Activated CD4-positive, CD25-positive, alpha-beta regulatory T cell (primary cell): ENCODE measurements at places on chromosomes 6 and 20.

DNA sequence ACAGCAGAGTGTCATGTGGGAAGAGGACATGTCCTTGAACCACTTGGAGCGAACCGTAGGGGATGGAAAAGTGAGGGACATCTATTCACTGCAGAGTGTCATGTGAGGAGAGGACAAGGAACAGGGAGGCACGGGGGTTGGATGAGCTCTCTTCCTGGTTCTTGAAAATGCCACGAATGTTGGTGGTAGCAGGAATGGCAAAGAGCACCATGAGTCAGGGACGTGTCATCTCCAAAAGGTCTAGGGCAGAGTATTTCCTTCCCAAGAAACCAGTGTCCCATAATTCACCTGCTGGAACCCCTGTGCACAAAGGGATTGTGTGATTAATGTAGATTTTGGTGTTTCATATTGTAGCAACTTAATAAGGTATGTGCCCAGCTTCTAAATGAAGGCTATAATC, 136.8 kb downstream of the BFSP1 start:
- DNase-seq: no peak

GRCh38 chr6:37868447-37868825, 48.9 kb downstream of the ZFAND3 start:
- DNase-seq: no peak

DNA sequence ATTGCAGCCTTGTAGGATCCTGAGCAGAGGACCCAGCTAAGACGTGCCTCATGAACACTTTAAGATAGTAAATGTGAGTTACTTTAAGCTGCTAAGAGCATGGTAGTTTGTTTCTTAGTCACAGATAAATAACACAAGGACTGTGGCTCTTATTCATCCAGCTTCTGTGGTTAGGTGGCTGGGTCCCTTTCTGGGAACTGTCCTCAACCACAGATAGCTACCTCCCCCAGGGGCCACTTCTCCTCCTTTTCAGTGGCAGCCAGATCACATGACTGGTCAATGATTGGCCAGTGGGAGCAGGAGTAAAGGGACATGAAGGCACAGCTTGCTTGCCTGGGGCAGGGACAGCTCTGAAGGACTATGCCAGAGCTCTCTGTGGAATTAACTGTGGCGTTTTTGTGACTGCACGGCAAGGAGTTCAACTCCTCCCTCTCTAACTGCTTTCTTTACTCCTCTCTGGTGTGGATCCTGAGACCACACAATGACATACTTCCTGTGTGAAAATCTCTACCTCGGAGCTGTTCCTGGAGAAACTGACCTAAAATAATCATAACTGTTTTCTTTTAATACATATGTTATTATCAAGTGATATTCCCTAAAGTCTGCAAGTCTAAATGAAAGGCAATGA, 76.5 kb downstream of the NRN1 start:
- no peak for DNase-seq

- DNase-seq: no peak
Observed at GRCh38 chr6:55943329-55943728, 67.9 kb upstream of the BMP5 start.

DNA sequence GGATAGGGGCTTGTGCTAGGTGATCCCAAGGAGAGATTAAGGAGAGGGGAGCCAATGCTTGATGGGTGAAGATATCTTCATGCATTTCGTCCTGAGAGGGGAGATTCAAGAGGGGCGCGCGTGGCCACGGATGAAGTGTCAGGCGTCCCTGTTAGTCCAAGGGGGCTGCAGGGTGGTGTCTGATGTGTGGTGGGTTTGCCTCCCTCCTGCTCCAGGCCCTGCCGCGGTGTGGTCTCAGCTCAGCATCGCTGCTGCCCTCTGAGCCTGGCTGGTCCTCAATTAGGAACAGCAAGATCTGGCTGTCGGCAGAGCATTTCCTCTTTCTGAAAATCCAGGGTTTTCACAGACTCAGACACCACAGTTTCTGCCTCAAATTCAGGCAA, 318.0 kb downstream of the THBS2 start:
- no peak for DNase-seq

DNA sequence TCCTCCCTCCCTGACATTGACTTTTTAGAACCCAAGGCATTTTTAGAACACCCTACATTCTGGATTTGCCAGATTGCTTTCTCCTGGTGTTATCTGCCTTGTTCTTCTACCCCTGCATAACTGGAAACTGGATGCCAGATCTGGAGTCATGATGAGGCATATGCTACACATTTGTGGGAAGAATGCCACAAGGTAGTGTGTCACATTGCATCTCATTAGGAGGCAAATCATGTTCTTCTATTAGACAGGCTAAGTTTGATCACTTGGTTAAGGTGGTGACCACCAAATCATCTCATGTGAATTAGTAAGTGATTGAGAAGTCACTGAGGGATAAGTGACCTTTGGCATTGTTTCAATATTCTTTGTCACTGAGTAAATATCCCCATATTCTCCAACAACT, 12.9 kb upstream of the NKX2-2 start:
- DNase-seq: no peak

GRCh38 chr6:166472636-166473035, 89.9 kb upstream of the MPC1 start:
- DNase-seq: no peak
